ENCODE measurements at places on chromosomes 1 and 21. TPM values are rescaled to one million over a fixed set of nuclear protein-coding genes. Genes with fewer than 3 reads are reported as not detected.

The TPTE gene
- total RNA-seq: not detected

The AMY1A gene
- total RNA-seq: not detected

GRCh38 chr1:50197216-50197615 is 88.5 kb downstream of the ELAVL4 start:
- no peak for DNase-seq

- no peak for DNase-seq
Measured at GRCh38 chr1:41020654-41021053, 871 bp downstream of the SLFNL1 start.

GRCh38 chr1:195617106-195617505 is 991.1 kb downstream of the KCNT2 start:
- no peak for DNase-seq

DNA sequence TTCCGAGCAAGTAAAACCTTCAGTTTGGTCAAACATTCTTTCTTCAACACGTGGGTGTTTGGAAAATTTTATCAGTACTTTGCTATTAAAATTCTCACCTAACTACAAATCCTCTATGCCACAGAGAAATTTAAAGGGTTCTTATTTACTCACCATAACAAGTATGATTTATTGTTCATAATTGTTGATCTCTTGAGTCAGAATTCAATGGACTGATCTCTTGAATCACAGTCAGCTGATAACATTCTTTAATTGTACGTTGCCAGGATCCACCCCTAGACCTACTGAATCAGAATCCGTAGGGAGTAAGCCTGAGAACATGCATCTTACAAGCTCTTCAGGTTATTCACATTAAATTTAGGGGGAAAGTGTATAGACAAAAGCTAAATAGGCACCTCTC is 51.2 kb downstream of the DIPK1A start:
- no peak for DNase-seq

All from glomerular endothelial cell (primary cell).